ENCODE measurements at places on chromosomes 16 and 17.

DNA sequence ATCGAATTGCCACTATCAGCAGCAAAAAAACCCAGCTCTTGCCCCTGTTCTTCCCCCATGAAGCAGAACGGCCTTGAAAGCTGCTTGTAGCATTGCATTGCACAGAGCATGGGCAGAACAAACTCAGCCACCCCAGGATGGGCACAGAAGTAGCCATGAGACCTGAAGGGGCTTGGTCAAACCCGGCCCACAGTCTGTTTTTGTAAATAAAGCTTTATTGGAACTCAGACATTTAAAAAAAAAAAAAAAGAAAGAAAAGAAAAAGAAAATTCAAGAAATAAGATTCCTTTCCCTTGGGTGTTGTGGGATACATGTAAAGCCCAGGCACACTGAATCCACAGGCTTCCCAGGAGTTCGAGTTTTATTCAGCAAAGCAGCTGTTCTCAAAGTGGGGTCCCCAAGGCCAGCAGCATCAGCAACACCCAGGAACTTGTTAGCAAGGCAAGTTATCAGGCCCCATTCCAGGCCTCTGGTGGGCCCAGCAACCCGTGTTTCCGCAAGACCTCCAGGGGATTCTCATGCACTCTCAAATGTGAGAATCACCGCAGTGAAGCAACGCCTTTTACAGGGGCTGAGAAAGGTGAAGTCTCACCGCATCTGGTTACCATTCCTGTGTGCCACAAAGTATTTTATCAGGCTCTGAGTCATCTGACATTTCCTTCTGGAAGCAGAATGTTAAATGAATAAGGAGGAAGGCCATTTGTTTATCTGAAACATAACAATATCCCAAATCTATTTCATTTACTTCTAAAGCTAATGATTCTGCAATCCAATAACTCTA is 108.2 kb downstream of the SLC39A11 start:
- DNase-seq: no peak

DNA sequence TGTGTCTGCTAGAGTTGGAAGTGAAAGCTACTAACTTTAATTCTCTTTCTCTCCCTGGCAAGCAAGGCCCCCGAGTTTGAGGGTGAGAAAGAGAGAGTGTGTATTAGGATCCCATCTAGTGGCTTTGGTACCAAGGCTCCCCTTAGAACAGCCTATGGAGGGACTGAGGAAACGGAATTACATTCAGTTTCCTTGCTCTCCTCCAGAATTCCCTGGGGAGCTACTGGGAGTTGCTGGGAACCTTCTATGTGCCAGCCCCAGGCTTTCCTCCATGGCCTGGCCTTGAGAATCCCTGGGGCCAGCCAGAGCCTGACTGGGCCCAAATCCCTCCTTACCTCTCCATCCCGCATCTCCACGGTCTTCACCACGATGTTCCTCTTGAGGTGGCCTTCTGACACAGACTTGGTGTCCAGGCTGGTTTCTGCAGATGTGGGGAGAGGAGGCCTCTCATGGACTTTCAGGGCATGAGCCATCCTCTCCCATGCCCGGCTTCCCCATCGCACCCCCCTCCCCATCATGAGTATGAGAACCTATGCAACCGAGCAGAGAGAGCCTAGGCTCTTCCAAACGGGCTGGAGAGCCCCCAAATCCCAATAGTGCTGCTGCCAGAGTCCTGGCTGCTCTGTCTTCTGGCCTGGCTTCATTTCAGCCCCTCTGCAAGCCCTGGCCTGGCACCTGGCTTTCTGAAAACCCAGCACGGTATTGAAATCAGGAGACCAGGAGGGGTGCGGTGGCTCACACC is 7.4 kb downstream of the GFAP start:
- no peak for DNase-seq

- no peak for DNase-seq
These were observed 29.6 kb downstream of the C16orf82 start for GRCh38 chr16:27096375-27096774.

DNA sequence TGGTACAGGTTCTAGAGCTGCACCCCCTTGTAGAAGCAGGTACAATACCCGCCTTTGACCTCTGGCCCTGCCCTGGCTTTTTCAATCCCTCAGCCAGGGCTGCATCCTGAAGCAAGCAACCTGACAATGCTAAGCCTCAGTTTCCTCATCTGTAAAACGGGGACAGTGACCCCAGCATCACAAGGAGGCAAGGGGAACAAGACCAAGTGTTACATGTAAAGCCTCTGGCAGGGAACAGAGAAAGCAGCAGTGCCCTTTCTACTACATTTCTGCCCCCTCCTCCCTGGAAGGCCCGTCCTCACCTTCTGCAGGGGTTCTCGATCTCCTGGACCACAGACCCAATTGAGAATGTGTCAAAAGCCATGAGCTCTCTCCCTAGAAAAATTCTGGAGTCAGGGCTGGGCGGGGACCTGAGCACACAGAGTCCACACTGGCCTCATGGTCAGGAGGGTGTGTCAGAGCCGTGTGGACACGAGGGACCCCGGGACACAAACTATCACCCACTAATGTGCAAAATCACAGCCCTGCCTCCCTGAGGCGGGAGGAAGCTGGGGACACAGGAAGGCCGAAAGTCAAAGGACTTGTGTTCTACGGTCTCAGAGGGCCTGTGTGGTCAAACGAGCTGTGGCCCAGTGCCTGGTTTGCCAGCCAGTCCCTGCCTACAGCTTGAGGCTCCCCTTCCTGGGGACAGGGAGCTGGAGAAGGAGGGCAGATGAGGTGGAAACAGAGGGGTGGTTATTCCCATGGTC is 27.5 kb downstream of the LRRC75A start:
- no peak for DNase-seq

GRCh38 chr17:68941761-68942160 is 13.4 kb downstream of the ABCA8 start:
- DNase-seq: no peak

DNA sequence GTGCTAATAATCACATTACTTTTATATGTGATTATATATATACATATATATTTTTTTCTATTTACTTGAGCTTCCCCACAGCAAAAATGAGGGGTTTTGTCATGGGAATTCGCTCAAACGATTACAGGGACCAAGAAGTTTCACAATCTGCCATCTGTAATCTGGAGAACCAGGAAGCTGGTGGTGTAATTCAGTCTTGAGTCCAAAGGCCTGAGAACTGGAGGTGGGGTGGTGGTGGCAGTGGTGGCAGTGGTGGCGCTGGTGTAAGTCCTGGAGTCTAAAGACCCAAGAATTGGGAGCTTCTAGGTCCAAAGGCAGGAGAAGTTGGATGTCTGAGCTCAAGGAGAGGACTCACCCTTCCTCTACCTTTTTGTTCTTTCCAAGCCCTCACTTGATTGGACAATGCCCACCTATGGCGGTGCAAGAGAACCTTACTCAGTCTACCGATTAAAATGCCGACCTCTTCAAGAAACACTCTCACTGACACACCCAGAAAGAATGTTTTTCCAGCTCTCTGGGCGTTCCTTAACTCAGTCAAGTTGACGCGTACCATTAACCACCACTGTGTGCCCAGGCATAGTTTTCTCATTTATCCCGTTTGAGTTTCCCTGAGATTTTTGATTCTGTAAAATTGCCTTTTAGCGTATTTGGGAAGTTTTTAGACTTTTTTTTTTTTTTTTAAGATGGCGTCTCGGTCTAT is 31.9 kb downstream of the POLR2A start:
- no peak for DNase-seq

- no peak for DNase-seq
These were observed 109.6 kb downstream of the PPM1E start for GRCh38 chr17:58865301-58865700.

GRCh38 chr17:14559264-14560119 is 258.6 kb downstream of the HS3ST3B1 start:
- no peak for DNase-seq

- peak; percentile 69 for DNase-seq
These were observed 2.2 kb downstream of the RAB26 start for GRCh38 chr16:2150418-2151187.

GRCh38 chr17:51668155-51668962 is 408.0 kb downstream of the UTP18 start:
- DNase-seq: no peak

DNA sequence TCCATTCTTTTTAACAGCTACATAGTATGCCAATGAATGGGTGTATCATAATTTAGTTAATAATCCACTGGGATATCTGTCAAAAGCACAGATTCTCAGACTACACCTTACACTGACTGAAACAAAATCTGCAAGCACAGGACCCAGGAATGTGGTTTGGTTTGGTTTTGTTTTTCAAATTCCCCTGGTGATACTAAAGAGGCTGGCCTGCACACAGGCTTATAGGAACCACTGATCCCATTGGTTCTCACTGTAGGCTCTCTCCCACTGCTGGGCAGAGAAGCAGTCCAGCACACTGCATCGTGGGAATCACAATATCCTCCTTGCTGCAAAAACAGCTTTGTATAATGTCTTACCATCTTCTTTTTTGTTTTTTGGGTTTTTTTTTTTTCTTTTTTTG is 67.1 kb downstream of the TEX14 start:
- DNase-seq: no peak

DNA sequence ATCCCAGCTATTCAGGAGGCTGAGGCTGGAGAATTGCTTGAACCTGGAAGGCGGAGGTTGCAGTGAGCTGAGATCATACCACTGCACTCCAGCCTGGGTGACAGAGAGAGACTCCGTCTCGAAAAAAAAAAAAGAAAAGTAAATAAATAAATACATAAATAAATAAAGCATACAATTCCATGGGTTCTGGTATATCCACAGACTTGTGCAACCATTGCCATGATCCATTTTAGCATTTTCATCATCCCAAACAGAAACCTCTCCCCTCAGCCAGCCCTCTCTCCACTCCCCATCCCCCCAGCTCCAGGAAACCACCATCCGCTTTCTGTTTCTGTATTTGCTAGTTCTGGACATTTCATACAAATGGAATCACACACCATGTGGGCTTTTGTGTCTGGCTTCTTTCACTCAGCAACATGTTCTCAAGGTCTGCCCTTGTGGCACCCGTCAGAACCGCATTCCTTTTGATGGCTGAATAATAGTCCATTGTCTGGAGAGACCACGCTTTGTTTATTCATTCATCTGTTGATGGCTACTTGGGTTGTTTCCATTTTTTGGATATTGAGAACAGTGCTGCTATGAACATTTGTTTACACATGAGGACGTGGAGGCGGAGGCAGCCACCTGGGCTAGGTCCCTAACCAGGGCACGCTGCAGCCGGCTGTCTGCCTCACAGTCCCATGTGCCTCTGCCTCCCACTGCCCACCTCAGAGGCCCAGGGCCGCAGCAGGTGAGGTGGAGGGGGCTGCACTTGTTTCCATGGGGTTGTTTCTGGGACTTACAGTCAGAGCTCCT is 76.2 kb downstream of the NT5M start:
- DNase-seq: no peak

GRCh38 chr17:82300707-82301270 is 16.6 kb downstream of the CD7 start:
- DNase-seq: peak; percentile 75

GRCh38 chr16:35296962-35297653 is 1837.7 kb downstream of the TP53TG3F start:
- no peak for DNase-seq

GRCh38 chr16:56936491-56936890 is 4.5 kb downstream of the HERPUD1 start:
- DNase-seq: no peak

DNA sequence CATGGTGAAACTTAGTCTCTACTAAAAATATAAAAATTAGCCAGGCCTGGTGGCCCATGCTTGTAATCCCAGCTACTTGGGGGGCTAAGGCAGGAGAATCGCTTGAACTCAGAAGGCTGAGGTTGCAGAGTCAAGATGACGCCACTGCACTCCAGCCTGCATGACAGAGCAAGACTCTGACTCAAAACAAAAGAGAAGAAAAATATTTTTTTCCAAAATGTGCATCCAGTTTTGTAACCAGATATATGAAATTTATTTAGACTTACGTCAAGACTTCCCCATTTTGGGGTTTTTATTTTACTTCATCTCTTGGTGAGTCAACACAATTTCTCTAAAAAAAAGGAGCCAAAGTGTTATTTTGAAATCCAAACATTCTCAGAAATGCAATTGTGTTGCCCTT is 5.5 kb upstream of the TM4SF5 start:
- DNase-seq: no peak

DNA sequence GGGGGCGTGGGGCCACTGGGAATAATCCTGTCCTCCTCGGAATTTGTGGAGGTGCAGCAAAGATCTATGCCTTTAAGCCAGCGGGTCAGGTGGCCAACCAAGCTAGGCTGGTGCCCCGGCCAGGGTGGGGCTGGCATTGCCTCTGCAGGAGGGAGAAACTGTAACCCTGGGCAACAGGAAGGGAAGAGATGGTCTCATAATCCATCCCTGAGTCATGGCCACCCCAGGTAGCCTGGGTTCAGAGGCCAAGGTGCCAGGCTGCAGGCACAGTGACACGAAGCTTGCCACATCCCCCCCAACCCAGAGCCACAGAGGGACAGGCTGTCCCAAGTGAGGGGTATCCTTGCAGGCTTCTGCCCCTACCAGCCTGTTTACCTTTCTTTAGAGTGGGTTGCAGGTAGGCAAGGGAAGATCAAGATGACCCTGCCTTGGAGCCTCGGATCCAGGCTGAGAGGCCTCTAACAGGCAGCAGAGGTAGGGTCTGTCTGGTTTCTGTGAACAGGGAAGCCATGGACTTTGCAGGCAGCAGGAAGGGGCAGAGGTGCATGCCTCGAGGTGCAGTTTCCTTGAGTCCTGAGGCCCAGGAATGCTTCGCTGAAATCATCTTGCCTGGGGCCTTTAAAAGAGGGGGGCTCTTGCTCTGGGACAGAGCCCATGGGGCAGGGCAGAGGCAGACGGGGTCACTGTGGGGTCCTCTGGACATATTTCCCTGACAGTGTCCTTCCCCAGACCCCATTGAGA is 4.0 kb downstream of the LASP1 start:
- DNase-seq: no peak

DNA sequence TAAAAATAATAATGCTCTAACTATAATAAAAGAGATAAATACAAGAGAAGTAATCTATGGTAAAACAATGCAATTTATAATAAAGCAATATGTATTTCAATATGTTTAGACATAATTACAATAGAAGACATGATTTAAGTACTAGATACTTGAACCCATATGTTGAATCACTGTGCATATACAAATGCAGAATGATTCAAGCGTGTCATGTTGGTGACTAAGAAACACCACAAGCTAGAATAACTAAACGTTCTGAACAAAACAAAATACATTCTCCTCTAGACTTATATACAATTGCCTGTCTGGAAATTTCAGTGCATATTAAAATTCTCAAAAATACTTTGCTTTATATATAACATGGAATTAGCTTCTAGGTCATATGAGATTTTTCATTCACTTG is 11.2 kb downstream of the TADA2A start:
- no peak for DNase-seq

- no peak for DNase-seq
These were observed 73.2 kb downstream of the RTN4RL1 start for GRCh38 chr17:1951920-1952319.

DNA sequence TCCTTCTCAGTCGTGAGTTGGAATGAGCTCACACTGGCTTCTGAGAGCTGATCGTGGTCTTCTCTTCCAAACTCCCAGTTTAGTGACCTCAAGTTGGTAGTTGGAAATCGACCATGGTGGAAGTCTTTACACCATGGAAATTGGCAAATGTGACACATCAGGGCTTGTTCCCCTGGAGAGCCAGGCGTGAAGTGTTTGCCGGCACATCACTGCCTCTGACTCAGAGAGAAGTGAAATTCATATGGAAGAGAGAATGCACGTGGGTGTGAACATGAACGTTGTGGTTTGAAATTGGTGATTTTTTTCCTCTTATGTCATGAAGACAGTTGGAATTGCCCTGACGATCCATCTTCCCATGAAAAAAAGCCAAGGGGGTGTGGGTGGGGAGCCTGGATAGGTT is 47.4 kb downstream of the AXIN2 start:
- DNase-seq: peak; percentile 14
